CD4-positive, alpha-beta T cell treated with Interleukin-6 at 100 ng/mL for 8 hours (primary cell): ENCODE measurements at places on chromosomes 3 and 15.
A peak's percentile ranks its signal among the peaks of the same experiment; 100 is the strongest.

- DNase-seq: no peak
These were observed 456 bp upstream of the C15orf61 start for GRCh38 chr15:67520321-67521028.

GRCh38 chr3:31008994-31009393, 114.5 kb upstream of the GADL1 start:
- no peak for DNase-seq

DNA sequence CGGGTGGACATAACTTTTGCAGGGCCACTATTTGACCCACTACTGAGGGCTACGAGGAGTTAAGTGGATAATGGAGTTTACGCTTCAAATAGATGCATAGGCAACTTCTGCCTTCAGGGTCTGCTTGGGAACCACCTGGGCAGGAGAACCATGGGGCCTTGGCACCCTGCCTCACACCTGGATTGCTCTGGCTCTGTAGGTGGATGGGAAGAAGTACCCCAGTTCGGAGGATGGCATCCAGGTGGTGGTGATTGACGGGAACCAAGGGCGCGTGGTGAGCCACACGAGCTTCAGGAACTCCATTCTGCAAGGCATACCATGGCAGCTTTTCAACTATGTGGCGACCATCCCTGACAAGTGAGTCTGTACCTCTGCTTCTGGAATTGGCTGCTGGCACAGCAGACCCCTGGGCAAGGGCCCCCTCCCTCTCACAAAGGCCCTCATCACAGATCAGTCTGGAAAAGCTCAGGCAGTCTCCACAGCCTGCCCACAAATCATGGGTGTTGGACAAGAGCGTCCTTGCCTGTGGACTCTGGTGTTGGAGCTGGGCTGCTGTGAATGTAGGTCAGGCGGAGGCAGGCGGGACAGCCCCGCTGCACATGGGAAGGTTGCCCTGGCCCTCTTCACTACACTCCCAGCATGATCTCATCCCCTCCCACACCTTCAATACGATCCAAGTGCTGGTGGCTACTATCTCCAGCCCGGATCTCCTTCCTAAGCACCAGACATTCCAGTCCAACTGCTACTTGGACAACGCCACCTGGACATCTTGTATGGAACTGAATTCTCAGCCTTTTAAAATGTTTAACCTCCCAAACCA, 46.7 kb downstream of the MESD start:
- no peak for DNase-seq

- no peak for DNase-seq
These were observed 69.8 kb upstream of the BFSP2 start for GRCh38 chr3:133330065-133330464.

- DNase-seq: no peak
These were observed 33.2 kb downstream of the ZNF106 start for GRCh38 chr15:42457445-42458442.

DNA sequence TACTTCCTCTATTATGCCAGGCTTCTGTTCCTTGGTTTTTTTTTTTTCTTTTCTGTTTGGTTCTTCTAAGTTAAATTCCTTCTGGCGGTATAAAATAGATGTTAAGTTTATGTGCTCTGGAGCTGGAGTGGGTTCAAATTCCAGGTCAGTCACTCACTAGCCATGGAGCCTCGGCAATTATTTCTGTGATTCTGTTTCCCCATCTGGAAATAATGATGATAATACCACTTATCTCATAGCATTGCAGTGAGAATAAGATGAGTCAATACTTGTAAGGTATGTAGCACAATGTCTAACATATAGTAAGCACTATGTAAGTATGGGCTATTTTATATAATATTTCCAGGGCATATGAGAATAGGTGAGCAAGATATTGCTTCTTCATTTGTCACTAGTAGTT, 33.2 kb upstream of the ZDHHC23 start:
- DNase-seq: no peak

DNA sequence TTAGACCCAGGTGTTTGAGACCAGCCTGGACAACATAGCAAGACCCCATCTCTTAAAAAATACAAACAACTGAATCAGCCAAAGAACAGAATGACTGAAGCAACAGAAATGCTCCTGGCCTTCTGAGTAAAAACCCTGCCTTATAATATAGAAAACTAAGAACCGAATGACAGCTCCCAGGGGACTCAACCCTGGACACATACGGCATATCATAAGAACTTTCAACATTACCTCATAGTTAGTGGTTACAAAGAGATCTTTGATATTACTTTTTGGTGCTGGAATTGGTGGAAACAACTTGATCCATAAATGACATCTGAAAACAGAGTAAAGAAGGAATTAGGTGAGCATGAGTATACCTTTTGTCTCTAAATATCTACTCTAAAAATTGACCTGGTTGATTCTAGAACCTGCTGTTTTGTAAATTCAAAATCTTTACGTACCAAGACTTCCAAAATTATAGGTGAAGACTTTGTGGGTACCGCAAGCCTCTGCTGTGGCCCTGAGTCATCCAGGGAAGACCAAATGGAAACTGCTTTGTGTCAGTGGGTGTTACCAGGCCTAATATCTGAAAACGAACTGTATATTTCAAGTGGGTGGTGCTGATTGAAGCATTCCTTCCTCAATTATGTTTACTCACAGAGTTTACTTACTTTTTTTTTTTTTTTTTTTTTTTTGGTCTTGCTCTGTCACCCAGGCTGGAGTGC, 35.5 kb downstream of the IL5RA start:
- no peak for DNase-seq

GRCh38 chr3:30516238-30516637, 90.2 kb upstream of the TGFBR2 start:
- no peak for DNase-seq

GRCh38 chr3:50333744-50334328, 5.8 kb upstream of the TUSC2 start:
- DNase-seq: no peak

GRCh38 chr15:64251121-64251520, 88.3 kb upstream of the PPIB start:
- DNase-seq: peak; percentile 4

DNA sequence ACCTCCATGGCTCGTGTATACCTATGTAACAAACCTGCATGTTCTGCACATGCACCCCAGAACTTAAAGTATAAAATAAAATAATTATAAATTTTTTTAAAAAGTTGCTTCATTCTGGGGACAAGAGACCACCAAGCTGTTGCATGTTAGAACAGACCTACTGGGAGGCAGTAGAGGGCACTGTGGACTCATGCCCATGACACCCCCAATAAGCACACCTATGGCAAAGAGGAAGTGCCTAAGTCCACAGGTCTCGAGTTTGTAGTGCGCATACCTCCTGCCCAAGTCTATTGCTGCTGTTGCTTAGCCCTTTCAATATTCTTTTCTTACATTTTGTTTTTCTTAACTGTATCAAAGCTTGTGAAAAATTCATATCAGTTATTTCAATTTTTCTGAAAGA, 267.9 kb upstream of the THBS1 start:
- DNase-seq: no peak

DNA sequence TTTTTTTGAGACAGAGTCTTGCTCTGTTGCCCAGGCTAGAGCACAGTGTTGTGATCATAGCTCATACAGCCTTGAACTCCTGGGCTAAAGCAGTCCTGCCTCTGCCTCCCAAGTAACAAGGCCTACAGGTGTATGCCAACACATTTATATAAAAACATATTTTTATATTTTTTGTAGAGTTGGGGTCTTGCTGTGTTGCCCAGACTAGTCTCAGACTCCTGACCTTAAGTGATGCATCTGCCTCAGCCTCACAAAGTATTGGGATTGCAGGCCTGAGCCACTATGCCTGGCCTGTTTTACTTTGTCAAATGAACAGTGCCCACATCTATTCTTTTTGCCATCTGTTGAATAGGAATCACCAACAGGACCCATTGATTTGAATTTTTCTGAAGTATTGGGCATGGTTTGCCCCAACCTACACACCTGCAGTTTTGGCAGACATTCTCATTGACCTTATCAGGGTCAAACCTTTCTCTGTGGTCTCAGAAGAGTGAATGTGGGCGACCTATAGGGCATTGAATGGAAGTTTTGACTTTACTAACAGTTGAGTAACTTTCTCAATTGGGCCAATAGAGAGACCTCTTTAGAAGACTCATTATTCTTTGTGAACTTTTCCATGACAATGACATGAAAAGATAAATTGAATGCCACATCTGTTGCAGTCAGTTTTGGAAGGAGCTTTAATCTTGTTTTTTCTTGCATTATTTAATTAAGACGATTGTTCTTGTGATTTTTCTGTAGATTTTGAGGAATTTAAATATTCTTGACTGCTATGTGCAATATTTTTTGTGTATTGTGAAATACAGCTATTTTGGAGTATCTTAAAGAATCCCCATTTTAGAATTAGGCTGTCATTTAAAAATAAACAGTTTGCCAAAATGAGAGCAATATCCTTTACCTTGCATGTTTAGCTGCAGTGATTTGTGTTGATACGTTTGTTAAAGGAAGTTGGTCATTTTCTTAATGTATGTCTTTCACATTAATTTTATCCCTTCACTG, 2.7 kb downstream of the IREB2 start:
- no peak for DNase-seq

GRCh38 chr3:133236901-133237300, 163.0 kb upstream of the BFSP2 start:
- DNase-seq: no peak

DNA sequence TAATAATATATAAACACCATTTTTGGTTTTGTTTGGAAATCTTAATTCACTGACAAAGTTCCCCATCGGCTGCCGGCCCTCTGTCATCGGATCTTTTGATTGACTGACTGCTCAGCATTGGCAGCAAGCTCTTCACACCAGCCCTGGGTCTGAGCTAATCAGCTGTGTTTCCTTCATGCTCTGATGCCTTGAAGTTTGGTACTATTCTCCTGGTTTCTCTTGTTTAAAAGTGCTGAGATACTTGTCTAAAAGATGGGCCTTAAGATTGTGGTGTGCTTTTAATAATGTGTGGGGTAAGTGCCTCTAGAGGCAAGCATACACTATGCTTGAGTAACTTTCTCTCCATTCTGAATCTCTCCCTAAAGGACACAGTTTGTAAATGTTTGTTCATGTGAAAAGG, 415.5 kb upstream of the TPRG1 start:
- DNase-seq: no peak

DNA sequence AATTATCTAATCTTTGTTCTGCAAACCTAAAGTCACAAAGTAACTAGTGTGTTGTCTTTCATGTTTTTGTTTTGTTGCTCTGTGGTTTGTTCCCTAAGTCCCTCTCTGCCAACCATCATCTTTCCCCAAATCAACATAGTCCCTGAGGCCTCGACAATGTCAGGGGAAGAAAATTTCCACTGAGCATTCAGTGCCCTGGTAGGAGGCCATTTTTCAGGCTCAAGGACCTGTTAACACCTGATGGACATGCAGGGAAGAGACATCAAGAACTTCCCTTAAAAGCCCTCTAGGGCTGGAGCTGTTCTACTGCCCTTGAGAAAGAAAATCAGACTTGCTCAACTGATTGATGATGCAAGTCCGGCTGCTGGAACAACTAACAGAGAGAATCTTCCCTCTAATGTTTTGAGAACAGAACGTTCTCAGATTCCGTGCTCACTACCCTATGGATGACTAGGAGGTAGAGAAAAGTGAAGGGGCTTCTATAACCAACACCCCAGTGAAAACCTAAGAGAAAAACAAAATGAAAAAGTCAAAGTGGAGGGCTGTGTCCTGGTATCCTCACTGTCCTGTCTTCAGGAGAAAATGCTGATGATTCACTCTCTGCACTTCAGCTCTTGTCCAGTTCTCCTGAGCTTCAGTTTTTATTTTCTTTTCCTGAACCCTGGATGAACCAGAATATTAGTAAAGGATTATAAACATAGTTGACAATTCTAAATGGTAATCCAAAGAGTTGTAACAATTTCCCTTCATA, 373.1 kb downstream of the FOXP1 start:
- DNase-seq: no peak

- no peak for DNase-seq
These were observed 37.2 kb upstream of the ANPEP start for GRCh38 chr15:89851673-89852341.

DNA sequence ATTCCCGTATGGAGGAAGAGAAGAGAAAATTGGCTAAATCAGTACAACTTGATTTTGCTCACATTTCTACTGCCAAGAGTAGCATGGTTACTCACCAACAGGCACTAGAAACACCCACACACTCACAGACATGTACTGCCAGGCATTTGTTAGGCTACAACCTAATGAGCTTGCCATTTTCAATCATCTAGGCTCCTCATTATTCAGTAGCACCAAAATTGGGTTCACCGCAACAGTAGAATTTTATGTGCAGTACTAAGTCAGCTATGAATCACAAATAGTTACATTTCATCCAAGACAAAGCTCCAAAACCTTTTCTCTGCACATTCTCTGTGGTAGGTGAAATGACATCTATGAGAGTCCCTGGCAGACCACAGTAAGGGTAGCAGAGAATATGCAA, 15.0 kb upstream of the THUMPD3 start:
- no peak for DNase-seq

GRCh38 chr3:49271047-49271446, 6.0 kb downstream of the C3orf62 start:
- no peak for DNase-seq

- no peak for DNase-seq
These were observed 144.6 kb downstream of the MCTP2 start for GRCh38 chr15:94375997-94376396.

- DNase-seq: no peak
These were observed 50.6 kb downstream of the CMSS1 start for GRCh38 chr3:99868311-99868646.

DNA sequence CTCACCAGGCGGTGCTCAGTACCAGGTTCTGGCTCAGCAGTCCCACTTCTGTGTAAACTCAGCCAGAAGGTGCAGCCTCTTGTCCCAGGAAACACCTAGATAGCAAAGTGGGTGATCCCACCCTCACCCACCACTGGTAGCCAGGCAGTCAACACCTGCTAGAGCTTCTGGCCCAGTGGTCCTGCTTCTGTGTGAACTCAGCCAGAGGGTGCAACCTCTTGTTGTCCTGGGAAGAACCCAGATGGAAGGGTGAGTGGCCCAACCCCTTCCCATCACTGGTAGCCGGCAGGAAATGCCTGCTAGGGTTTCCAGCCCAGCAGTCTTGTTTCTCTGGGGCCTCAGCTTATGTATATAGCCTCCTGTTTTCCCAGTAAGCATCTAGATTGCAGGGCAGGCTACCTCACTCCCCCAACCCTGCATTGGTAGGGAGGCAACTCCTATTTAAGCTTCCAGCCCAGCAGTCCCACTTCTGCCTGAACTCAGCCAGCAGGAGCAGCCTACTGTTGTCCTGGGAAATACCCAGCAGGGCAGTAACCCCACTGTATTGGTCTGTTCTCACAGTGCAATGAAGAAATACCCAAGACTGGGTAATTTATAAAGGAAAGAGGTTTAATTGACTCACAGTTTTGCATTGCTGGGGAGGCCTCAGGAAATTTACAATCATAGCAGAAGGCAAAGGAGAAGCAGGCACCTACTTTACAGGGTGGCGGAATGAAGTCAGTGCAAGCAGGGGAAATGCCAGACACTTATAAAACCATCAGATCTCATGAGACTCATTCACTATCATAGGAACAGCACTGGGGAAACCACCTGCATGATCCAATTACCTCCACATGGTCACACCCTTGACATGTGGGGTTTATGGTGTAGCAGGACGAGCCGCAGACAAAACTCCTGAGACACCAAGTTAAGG, 110.6 kb downstream of the DTWD1 start:
- DNase-seq: no peak
